Chondrocyte (in vitro differentiated cells): ENCODE measurements at places on chromosomes 5 and 9. TPM values are rescaled to one million over a fixed set of nuclear protein-coding genes. Genes with fewer than 3 reads are reported as not detected.

Gene TRIM14
- total RNA-seq: 0.58 to 1.1 TPM (median 1.1 TPM) in 3 replicates

Gene IFNB1
- total RNA-seq: not detected in 3 replicates

Gene CARTPT
- not detected in 3 replicates for total RNA-seq

Gene SLC36A2
- total RNA-seq: not detected in 3 replicates

GRCh38 chr9:21804331-21804730, 1.9 kb downstream of the MTAP start:
- peaks cover 34% of the 10 kb centered on the region for H3K4me1 ChIP-seq
- peaks cover 4% of the 10 kb centered on the region for H3K36me3 ChIP-seq
- peak overlapping the region; percentile 99 for H3K4me3 ChIP-seq
- no peak overlapping the region for H3K27ac ChIP-seq
- no peak for DNase-seq

DNA sequence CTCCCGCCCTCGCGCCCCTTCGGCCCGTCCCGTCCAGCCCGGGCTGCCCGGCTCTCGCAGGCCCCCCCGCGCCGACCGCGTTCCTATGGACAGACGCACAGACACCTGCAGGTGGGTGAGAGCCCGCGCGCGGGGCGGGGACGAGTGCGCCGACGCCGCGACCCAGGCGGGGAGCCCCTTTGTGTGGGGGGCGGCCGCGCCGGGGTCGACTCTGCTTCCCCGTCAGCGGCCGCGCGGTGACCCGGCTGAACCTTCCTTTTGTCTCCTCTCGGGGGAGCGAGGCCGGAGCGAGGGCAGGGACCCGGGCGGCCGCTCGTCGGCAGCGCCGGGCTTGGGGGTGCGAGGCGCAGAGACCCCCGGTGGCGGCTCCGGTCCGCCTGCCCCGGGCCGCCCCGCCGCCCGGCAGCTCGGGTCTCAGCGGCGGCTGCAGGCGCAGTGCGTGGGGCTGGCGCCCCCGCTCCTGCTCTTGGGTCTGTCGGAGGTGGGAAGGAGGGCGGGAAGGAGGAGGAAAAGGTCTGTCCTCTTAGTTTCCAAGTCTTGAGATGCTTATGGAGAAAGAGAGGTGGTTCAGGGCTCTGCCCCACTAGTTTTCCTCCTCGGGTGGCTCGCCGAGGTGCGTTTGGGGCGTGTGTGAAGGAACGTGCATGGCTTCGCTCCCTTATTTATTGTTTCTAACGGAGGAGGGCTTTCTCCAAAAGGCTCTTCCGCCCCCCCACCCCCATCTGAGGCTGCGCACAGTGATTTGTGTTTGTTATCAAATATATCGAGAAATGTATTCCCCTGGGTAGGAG, 576 bp downstream of the KIAA1958 start:
- peak overlapping the region; percentile 51 for H3K27ac ChIP-seq
- H3K36me3 ChIP-seq: no peaks in the 10 kb centered on the region
- no peaks in the 10 kb centered on the region for H3K27me3 ChIP-seq
- no peak for DNase-seq
- peaks cover 22% of the 10 kb centered on the region for H3K4me1 ChIP-seq
- peak overlapping the region; percentile 93 for H3K4me3 ChIP-seq

GRCh38 chr5:57550132-57550531, 67.5 kb upstream of the ACTBL2 start:
- H3K4me1 ChIP-seq: no peaks in the 10 kb centered on the region
- no peak overlapping the region for H3K27ac ChIP-seq
- no peak for DNase-seq
- H3K4me3 ChIP-seq: no peak overlapping the region

- no peak overlapping the region for H3K27ac ChIP-seq
- DNase-seq: no peak
- peaks cover 36% of the 10 kb centered on the region for H3K4me1 ChIP-seq
- H3K4me3 ChIP-seq: no peak overlapping the region
- no peaks in the 10 kb centered on the region for H3K27me3 ChIP-seq
Measured at GRCh38 chr5:143641549-143642355, 170.2 kb upstream of the HMHB1 start.

- H3K4me3 ChIP-seq: no peak overlapping the region
- peaks cover 5% of the 10 kb centered on the region for H3K4me1 ChIP-seq
- no peaks in the 10 kb centered on the region for H3K36me3 ChIP-seq
- peaks cover 11% of the 10 kb centered on the region for H3K27me3 ChIP-seq
Measured at GRCh38 chr5:154642499-154643245, 112.5 kb upstream of the LARP1 start.

DNA sequence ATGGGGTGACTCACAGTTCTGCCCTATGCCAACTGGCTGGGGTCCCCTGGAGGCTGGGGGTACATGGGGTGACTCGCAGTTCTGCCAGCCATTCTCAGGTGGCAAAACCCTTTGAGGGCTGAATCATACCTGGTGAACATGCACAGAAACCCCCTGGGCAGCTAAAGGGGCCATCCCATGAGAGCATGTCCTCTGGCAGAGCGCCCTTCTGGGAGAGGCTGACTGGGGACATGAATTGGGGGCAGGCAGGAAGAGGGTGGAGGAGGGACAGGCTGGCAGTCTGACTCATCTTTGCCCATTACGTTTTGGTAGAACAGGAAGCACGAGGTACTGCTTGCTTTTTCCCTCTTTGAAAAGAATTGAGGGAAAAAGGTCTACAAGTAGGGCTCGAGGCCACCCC, 16.7 kb downstream of the TRAF1 start:
- peaks cover 21% of the 10 kb centered on the region for H3K4me1 ChIP-seq
- H3K36me3 ChIP-seq: peaks cover 37% of the 10 kb centered on the region
- no peak overlapping the region for H3K4me3 ChIP-seq
- no peak for DNase-seq

DNA sequence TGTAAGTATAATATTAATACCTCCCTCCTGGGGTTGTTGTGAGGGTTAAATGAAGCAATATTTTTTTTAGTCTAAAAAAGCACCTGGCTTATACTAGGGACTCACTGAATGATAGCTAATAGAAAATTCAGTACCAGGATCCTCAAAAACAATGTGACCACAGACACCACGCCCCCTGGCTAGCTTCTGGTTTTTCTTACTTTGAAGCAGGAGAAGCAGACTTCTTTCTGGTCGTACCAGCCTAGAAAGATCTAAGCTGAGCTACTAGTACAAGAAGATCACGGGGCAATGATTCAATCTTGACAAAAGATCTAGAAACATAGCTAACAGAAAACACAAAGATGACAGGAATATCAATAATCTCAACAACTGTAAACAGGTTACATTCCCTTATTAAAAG, 218.5 kb upstream of the SLC30A5 start:
- no peak overlapping the region for H3K4me3 ChIP-seq
- H3K4me1 ChIP-seq: peaks cover 4% of the 10 kb centered on the region
- no peak overlapping the region for H3K27ac ChIP-seq
- DNase-seq: no peak

DNA sequence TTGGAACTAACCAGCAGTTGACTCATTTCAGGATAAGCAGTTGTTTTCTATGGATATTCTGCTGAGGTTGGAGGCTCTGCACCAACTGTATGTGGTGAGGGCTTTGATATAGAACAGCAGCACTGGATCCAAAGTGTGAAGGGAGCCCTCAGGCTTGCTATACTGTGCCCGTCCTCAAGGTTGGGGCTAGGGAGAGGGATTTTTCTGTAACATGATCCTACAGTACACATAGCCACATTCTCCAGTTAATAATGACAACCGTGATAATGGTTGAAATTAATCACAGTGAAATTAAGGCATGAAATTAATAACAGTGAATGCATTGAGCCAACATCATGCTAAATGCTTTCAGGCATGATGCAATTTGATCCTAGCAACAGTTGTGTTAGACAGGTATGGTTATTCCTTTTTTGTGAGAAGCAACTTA, 36.7 kb downstream of the ARHGAP26 start:
- DNase-seq: no peak
- no peak overlapping the region for H3K27ac ChIP-seq

DNA sequence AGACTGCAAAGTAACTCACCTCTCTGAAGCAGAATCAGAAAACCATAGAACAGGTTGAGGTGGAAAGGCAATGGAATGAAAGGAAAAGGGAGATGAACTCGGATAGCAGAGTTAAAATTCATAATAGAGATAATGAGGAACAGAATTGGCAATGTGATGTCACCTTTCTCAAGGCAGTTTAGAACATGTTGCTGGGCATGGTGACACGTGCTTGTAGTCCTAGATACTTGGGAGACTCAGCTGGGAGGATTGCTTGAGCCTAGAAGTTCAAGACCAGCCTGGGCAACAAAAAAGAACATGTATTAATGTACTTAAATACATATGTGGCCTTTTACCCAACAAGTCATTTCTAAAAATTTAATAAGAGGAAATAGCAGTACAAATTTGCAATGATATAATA, 81.6 kb upstream of the MIER3 start:
- no peaks in the 10 kb centered on the region for H3K4me1 ChIP-seq
- no peaks in the 10 kb centered on the region for H3K36me3 ChIP-seq
- H3K27ac ChIP-seq: no peak overlapping the region
- H3K4me3 ChIP-seq: no peak overlapping the region

DNA sequence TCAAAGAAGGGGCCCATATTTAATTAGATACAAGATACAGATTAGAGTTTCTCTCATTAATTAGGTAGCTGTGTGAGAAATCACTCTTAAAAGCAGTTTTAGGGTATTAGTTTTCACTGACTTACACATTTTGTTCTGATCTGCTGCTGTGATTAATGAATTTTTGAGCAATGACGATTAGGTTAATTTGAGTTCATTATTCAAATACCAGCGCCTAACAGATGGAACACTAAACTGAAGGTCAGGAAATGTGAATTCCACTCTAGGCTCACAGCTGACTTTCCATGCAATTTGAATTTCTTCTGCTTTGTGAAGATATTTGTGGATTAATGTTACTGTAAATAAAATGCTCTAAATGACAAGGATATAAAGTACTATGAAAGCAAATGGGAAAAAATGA, 380.6 kb downstream of the ADGRV1 start:
- H3K27ac ChIP-seq: no peak overlapping the region
- H3K27me3 ChIP-seq: no peaks in the 10 kb centered on the region
- peaks cover 16% of the 10 kb centered on the region for H3K4me1 ChIP-seq
- no peak for DNase-seq
- no peaks in the 10 kb centered on the region for H3K36me3 ChIP-seq

GRCh38 chr9:31347082-31347617, 1037.3 kb upstream of the ACO1 start:
- H3K27me3 ChIP-seq: peaks cover 13% of the 10 kb centered on the region
- no peak for DNase-seq
- H3K4me3 ChIP-seq: no peak overlapping the region
- H3K27ac ChIP-seq: no peak overlapping the region
- H3K36me3 ChIP-seq: peaks cover 1% of the 10 kb centered on the region

GRCh38 chr5:157269761-157270272, 3.9 kb downstream of the CYFIP2 start:
- peaks cover 6% of the 10 kb centered on the region for H3K4me1 ChIP-seq
- H3K36me3 ChIP-seq: no peaks in the 10 kb centered on the region
- no peak overlapping the region for H3K4me3 ChIP-seq
- no peak for DNase-seq
